ENCODE measurements at places on chromosomes 2 and 18.

DNA sequence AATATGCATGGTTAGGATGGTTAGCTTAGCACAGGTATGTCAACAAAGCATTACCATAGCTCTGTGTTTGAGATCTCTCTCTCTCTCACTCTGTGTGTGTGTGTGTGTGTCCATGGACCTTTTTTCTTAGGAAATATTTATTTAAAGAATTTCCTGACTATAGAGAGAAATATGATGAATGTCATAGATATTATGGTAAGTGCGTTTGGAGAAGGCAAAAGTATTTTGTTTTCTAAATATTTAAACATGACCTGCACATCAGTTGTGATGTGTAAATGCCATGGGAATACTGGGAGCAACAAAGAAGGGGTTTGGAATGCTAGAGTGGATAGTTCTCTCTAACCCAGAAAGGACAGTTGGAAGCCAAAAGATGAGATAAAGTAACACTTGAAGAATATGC lies 3.9 kb upstream of the TMEM178A start:
- DNase-seq, result no peak

GRCh38 chr2:208686665-208687064 lies 280.1 kb downstream of the PTH2R start:
- DNase-seq, result no peak

GRCh38 chr2:31812051-31812798 lies 198.6 kb downstream of the MEMO1 start:
- no peak for DNase-seq

GRCh38 chr2:16642088-16642487 lies 23.5 kb downstream of the CYRIA start:
- no peak for DNase-seq

DNA sequence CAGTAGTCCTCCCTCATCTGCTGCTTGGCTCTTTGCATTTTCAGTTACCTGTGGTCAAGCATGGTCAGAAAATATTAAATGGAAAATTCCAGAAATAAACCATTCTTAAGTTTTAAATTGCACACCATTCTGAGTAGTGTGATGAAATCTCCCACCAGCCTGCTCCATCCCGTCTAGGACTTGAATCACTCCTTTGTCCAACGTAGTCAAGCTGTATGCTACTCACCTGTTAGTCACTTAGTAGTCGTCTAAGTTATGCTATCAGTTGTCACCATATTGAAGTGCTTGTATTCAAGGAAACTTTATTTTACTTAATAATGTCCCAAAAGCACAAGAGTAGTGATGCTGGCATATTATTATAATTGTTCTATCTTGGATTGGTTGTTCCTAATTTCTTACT lies 172.5 kb downstream of the FIGN start:
- DNase-seq, result no peak
